Astrocyte (in vitro differentiated cells and primary cell): ENCODE measurements at places on chromosomes 7 and 10.

DNA sequence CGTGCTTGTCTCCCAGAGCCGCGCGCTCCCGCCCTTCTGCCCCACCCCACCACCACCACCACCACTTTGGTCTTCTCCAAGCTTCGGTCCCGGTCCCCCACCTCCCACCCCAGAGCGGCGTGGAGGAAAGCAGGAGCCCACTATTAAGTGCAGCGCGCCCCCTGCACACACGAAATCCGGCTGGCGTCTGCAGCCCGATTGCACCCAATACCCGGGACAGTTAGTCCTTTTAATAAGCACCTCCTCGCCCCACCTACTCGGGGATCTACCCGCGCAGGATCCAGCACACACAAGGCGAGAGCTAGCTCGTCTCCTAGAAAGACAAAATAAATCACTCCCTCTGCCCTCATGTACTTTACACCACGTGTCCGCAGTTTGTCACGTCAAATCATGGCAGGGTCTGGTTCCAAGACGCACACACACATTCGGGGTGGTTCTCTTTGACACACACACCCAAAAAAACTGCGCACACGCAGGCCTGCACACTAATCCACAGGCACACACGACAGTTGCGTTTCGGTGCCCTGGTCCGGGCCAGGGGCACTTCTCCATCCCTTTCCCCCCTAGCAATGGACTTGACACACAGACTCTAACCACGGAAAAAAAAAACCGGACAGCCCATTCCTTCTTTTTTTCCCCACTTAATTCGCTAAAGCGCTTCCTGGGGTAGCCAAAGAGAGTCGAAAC is 1.6 kb downstream of the SFMBT2 start:
- DNase-seq = no peak

- no peak for DNase-seq
These were observed 76.5 kb downstream of the INSYN2A start for GRCh38 chr10:127119936-127120335.

DNA sequence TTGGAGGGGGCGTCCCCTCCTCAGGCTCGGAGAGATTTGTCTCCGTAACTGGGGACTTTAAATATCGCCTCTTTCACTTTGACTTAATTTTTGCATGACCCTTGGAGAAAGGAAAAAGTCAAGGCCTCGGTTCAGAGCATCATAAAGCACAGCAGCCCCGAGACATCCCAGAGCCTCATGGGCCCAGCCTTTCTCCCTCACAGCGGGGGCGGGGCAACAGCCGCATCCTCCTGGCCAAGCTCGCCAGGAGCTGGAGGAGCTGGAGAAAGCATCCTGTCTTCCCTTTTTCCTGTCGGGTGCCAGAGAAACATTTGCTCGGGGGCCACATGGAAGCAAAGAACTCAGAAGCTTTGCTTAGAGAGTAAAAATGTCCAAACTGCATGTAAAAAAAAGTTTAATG is 43.6 kb upstream of the DPYSL4 start:
- DNase-seq = no peak

GRCh38 chr10:131078131-131078881 is 233.2 kb downstream of the TCERG1L start:
- DNase-seq = no peak

DNA sequence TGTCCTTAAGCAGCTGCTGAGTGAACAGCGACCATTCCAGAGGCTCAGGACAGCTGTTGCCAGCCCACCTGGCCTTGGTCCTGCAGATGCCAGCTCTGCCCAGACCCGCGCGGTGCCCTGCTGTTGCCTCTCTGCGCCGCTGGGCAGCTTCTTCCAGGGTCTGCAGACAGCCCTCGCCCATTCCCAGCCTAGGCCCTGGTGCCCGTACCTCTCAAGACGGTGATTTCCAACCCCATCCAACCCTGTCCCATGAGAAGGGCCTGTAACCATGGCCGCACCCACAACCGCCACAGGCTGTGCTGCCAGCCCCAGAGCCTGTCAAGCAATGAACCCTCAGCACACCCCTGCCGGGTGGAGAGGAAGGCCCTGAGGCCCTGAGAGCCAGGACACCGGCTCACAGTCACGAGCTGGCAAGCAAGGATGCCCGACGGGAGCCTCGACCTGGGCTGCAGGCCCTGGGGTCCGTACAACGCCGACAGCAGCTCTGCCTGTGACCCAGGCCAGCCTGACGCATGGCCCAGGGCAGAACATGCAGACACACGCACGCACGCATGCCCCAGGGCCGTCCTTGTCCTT is 231.9 kb downstream of the MAD1L1 start:
- DNase-seq = no peak

- DNase-seq = no peak
These were observed 208.6 kb downstream of the SKAP2 start for GRCh38 chr7:26655781-26656180.

DNA sequence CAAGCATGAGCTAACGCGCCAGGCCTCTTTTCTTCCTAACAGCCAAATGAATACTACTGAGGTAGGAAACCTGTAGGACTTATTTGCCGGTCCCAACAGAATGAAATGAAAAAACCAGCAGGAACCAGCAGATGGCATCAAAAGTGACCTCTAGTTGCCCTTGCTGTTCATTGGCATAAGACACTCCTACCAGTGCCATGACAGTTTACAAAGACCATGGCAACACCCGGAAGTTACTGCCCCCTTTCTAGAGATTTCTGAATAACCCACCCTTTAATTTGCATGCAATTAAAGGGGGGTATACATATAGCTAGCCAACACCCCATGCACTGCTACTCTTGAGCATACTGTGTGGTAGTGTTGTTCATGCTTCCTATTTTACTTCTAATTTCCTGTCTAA is 65.2 kb downstream of the ATE1 start:
- no peak for DNase-seq

GRCh38 chr10:46229144-46229563 is 57.6 kb upstream of the ANTXRL start:
- DNase-seq = no peak

GRCh38 chr7:674454-675410 is 51.8 kb upstream of the DNAAF5 start:
- peak; percentile 75 for DNase-seq

GRCh38 chr10:50216418-50216817 is 34.9 kb downstream of the ASAH2 start:
- no peak for DNase-seq

DNA sequence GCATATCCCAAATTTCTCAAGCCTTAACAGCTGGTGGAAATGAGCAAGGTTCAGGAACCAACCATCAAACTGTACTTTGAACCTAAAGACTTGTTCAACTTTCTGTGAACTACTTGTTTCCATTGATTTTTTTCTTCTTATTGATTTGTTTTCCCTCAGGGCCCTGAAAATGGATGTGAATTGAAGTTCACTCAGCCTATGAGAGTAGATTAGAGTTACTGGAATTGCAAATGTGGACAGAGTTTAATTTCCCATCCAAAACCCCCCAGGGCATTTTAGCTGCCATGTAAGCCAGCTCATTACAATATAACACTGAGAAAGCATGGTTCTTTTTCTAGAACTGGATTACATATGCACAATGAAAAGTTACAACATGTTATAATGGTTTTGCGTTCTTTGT is 1105.7 kb downstream of the REEP3 start:
- no peak for DNase-seq

- no peak for DNase-seq
These were observed 31.0 kb upstream of the FZD1 start for GRCh38 chr7:91233212-91233611.

GRCh38 chr10:25245165-25245564 is 70.4 kb downstream of the GPR158 start:
- DNase-seq = no peak

- DNase-seq = no peak
These were observed 112.5 kb upstream of the ANKRD1 start for GRCh38 chr10:91033324-91033950.

DNA sequence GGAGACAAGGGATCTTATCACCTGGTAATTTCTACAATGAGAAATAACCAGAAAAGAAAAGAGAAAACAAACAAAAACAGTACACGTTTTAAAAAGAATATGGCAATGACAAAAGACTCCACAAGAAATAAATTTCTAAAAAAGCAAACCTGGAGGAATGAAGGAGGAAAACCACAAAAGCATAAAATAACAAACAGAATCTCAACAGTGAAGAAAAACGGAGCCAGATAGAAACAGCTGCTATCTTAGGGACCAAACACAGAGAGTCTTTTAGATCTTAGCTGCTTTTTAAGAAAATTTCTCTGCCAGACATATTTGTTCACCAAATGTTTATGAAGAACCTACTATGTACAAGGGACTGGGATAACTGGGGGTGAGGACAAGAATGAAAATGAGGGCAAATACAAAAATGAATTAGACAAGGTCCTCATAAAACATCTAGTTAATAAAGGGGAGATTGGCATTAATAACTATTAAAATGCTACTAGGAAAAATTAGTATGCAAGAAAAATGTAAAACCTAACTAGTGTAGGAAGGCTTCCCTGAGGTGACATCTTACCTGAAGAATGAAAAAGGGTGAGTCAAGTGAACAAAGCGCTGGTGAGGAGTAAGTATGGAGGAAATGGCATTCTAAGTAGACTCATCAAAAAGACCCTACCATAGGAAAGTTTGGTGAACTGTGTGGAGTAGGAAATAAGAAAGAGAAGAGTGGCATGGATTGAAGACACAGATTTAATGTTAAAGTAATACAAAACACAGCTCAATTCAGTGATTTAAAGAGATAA is 34.3 kb downstream of the WASL start:
- peak; percentile 24 for DNase-seq
